Right atrium auricular region (tissue), 2 donors: ENCODE measurements at places on chromosomes 5 and 9. TPM values are rescaled to one million over a fixed set of nuclear protein-coding genes. Genes with fewer than 3 reads are reported as not detected.

- DNase-seq = no peak
Measured at GRCh38 chr5:34715711-34716110, 59.6 kb downstream of the RAI14 start.

The PDZD2 gene
- 86.4 TPM for total RNA-seq

The PCDHA10 gene
- 0.52 TPM for total RNA-seq

GRCh38 chr5:37005946-37006540 lies 129.5 kb downstream of the NIPBL start:
- DNase-seq = no peak

The DMRT3 gene
- not detected for total RNA-seq

DNA sequence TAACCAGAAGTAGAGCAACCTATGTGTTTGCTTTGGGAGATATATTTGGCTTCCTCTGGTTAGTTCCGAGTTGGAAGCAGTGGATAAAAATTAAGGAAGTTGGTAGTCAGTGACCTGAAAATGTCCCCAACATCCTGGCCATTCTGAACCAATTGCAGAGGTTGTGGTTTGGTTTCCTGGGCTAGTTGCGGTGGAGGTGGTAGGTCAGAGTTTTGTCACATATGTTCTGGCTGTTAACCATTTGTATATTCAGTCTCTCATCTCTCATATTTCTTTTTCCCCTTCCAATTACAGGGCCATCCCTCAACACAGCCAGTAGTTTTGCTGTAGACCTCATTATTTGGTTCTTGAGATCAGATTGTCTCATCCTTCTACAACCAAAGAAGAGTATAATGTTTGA lies 1026.9 kb downstream of the PTPRD start:
- DNase-seq = no peak

GRCh38 chr5:128082551-128083032 lies 974 bp upstream of the SLC12A2 start:
- no peak for DNase-seq

DNA sequence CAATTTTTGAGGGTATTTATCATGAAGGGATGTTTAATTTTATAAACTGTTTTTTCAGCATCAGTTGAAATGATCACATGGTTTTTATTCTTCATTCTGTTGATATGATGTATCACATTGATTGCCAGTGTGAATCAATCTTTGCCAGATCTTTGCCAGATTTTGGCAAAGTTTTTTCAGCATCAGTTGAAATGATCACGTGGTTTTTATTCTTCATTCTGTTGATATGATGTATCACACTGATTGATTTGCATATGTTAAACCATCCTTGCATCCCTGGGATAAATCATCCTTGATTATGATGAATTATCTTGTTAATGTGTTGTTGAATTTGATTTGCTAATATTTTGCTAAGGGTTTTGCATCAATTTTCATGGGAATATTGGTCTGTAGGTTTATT lies 140.9 kb upstream of the TAS2R1 start:
- DNase-seq = no peak

The SIT1 gene
- total RNA-seq = 0.55 TPM

The PCDHA5 gene
- total RNA-seq = 0.16 TPM

The C1QTNF3 gene
- total RNA-seq = 2.0 TPM

The CMBL gene
- 20.7 TPM for total RNA-seq

The MCC gene
- 28.8 TPM for total RNA-seq

The GDF9 gene
- 0.22 TPM for total RNA-seq

- DNase-seq = no peak
Measured at GRCh38 chr9:86685556-86685955, 261.8 kb downstream of the GAS1 start.

GRCh38 chr9:100216178-100216787 lies 117.2 kb downstream of the INVS start:
- peak; percentile 62 for DNase-seq

The ENTPD2 gene
- 0.67 TPM for total RNA-seq

GRCh38 chr9:119839888-119840287 lies 470.7 kb upstream of the BRINP1 start:
- DNase-seq = no peak

DNA sequence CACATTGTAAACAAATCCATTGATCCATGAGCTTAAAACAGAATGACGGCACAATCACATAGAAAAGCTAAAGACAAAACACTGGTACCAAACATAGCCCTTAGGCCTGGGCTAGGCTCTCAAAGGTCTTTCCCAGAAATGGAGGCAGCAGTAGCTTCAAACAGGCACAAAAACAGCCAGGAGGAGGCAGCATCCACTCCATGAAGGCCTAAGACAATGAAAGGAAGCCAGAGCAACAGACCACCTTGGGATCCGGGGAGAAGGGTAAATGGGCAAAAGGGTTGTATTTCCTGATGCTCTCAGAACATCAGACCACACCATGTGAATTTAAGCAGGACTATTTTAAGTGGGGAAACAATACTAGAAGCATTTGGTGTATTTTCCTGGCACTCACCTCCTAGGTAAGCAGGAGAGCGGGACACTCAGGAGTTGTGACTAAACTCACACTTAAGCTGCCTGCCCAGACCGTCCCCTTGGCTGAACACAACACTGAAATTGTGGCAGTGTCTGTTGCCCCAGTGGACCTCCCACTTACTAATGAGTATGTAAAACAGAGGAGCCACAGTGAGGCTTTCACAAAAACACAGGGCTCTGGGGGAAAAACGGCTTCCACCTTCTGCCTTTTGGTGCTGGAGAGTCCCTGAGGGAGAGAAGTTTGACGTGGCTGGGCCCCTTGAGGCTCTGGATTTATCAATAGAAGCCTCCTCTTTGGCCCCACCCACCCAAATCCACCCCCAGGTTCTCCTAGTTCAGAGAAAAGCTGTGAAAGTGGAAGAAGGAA lies 11.9 kb downstream of the GNPDA1 start:
- DNase-seq = no peak

GRCh38 chr9:87122947-87123685 lies 175.8 kb upstream of the GAS1 start:
- DNase-seq = no peak

- DNase-seq = no peak
Measured at GRCh38 chr9:13621872-13622564, 342.5 kb upstream of the MPDZ start.

- no peak for DNase-seq
Measured at GRCh38 chr9:135032041-135032835, 55.2 kb upstream of the OLFM1 start.

DNA sequence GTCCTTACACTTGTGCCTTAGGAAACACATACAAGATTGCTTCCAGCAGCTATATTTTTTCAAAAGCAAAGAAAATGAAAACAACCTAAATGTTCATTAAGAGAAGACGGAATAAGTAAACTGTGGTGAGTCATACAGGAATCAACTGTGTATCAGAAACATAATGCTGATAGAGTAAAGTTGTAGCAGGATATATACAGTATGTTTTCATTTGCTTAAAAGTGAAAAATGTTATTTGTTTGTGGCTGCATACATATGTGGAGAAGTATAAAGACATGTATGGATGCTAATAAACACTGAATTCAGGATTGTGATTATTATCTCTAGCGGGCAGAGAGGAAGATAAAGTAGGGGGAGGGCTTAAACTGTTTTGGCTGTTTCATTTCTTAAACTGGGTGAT lies 8.3 kb downstream of the DCTN4 start:
- no peak for DNase-seq

The PCDHGA12 gene
- 7.7 TPM for total RNA-seq

DNA sequence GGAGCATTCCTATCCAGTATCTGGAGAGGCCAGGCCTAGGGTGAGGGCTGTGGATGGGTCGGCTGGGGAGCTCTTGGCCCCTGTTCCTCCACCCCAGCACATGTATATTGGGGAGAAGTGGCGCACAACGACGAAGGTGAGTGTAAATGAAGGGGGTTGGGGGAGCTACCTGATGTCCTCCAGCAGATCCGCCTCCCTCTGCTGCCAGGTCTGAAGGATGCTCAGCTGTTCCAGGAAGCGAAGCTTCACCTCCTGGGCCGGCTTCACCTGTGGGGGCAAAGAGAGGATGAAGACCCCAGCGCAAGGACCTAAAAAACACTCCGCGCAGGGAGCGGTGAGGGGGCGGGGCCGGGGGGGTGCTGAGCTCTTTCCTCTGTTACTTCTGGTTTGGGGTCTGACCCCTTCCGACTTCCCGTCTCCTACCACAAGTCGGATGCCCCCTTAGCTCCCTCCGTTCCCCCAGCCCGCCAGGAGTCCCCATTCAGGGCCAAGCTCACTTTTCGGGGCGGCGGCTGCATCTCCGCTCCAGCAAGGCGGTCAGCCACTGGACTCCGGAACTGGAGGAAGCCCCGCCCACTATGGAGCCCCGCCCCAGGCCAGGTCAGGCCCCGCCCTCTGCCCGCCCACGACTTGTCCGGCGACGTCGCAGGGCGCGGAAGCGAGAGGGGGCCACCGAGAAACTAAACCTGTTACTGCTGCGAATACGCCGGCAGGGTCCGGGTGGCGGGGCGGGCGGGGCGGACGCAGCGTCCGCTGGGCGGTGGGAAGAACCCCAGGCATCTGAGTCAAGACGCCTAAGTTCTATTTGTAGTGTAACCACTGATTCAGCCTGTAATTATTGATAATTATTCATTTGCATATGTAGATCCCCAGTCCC lies at the start of gene FCHSD1:
FCHSD1 (minus strand) TSS at position 568 of the 877 bp plus-strand sequence; CDS start at position 518, 50 bp downstream.
- peak; percentile 91 for DNase-seq

The SAXO1 gene
- not detected for total RNA-seq

The FGF18 gene
- total RNA-seq = 2.2 TPM

DNA sequence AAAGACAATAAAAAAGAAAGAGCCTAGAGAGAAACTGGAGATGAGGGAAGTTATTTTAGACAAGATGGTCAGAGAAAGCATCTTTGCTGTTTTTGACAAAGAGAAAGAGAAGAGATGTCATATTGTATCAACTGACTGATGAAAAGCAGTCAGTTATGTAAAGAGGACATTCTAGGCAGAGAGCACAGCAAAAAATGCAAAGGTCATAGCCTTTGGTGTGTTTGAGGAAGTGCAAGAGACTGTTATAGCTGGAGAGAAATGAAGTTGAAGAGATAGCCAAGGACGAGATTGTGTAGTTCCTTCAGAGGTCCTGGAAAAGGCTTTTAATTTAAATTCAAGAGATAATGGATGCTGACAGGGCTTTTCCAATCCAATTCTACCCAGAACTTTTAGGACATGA lies 342.4 kb downstream of the RASEF start:
- DNase-seq = no peak

The PCDHB8 gene
- total RNA-seq = 0.90 TPM
